Smooth muscle cell of the umbilical artery (primary cell): ENCODE measurements at places on chromosomes 3 and 15. TPM values are rescaled to one million over a fixed set of nuclear protein-coding genes. Genes with fewer than 3 reads are reported as not detected.

AGTR1 gene
- total RNA-seq: 2.1 and 5.7 TPM in 2 replicates

MOBP gene
- total RNA-seq: not detected in 2 replicates

CDC25A gene
- 2.4 and 8.5 TPM in 2 replicates for total RNA-seq

IL20RB gene
- 0.59 and 1.9 TPM in 2 replicates for total RNA-seq

RARB gene
- 50.8 and 51.6 TPM in 2 replicates for total RNA-seq

CLDN18 gene
- total RNA-seq: not detected in 2 replicates

CKMT1A gene
- total RNA-seq: not detected in 2 replicates

CRYGS gene
- total RNA-seq: 1.4 and 2.4 TPM in 2 replicates
